ENCODE measurements at places on chromosomes 6 and 20.

GRCh38 chr6:116975600-116975999 is 98.6 kb downstream of the RFX6 start:
- DNase-seq, result no peak

DNA sequence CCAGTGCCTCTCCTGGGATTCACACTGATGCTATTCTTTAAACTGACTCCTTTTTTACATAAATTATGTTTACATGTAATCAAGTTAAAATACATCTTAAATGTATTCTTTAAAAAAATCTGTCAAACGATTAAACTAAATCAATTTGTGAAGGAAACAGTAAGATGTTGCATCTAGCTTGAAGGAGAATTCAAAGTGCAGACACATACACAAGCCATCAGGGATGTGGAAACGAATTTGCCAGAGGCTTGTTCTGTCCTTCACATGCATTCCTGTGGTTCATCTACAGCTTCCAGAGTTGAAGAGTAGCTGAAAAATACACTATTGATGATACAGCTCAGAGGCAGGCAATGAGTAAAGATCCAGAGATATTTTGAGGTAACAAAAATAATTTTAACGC is 7.3 kb upstream of the BPIFB3 start:
- no peak for DNase-seq

GRCh38 chr6:139449611-139450000 is 75.2 kb upstream of the CITED2 start:
- no peak for DNase-seq

DNA sequence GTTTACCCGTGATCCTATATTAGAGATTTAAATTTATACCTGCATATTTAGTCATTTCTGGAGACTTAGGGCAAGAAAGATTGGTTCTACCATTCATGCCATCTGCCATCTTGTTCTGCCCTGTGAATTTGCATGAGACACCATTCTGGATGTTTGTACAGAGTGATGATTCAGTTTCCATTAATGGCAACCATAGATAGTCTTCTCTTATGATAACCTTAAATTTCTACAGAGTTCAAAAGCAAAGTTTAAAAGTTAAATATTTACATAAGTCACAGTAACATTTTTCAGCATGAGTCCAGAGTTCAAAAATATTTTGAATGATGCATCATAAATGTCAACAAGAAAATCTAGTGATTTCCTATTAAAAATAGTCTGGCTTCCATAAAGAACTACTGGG is 23.2 kb downstream of the PLCB1 start:
- DNase-seq, result no peak

DNA sequence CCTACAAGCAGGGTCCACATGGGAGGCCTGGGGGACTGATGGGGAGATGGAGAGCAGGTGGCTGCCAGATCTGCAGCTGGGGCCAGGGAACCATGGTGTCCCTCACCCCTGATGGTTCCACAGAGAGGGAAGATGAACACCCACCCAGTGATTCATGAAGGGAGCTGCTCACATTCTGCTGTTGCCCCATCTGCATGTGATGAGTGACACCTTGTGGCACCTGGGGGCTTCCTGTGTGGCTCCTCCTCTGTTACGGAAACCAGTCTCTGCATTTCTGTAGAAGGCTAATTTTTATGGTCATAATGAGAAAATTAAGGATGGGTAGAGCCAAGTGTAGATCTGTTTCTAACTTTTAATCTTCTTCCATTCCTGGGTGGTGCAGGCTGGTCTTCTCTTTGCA is 217.1 kb downstream of the SMOC2 start:
- no peak for DNase-seq

DNA sequence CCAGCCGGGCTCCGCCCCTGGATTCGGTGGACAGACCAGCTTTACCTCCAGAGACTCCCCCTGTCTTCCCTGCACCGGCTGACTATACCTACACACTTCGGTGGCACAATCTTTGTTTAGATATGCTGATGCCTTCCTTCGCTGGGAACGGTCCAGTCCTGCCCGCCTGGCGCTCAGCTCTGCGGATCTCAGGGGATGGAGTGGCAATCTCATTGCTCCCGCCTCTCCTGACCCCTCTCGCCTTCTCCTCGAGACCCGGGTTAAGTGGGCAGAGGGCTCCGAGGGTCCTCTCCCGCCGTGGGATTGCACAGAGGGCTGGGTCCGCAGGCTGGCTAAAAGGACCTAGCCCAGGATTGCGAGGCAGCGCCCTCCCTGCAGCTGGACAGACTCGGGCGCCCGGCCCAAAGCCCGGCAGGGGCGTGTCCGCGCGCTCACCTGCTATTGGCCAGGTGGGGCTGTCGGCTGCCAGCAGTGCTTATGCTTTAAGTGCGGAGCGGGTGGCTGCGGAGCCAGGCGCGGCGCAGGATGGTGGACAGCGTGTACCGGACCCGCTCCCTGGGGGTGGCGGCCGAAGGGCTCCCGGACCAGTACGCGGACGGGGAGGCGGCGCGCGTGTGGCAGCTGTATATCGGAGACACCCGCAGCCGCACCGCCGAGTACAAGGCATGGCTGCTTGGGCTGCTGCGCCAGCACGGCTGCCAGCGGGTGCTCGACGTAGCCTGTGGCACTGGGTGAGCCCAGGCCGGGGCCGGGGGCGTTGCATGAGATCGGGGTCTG is at the start of gene GNMT:
TSS of gene GNMT (plus strand) at position 512 of the 777 bp plus-strand sequence. CDS start at position 526, 14 bp downstream.
- no peak for DNase-seq

DNA sequence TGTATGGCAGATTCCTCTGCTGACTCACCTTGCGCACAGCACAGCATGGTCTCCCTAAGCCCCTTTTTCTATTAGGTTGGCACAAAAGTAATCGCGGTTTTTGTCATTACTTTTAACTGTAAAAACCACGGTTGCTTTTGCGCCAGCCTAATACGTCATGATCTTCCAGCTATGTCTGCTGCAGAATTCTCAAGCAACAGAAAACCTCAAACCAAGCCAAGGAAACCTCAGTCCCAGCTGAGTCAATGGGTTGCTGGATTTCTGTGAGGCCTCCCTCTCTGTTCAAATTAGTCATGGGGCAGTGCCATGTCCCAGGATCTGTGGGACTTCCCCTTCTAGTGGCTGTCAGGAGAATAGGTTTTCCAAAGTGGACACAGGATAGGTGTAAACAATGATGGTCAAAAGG is 15.7 kb upstream of the ENPP1 start:
- no peak for DNase-seq

DNA sequence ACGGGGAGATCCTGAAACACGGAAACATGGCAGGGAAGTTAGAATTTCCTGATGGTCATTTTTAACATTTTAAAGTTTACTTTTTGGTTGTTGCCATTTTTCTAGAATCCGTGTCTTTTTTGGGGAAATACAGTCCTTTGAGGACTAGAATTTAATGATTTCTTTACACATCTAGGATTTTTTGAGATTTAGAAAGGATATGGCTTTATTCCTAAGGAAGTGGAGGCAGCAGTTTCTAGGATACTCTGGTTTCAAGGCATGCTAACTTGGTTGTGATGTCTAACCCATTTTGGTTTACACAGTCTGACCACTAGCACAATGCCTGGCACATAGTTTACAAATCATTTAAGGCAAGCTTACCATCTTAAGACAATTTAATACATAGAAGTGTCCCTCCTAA is 1.1 kb upstream of the ZBTB2 start:
- no peak for DNase-seq

- DNase-seq, result no peak
Measured at GRCh38 chr20:44069203-44070011, 117.6 kb downstream of the JPH2 start.

DNA sequence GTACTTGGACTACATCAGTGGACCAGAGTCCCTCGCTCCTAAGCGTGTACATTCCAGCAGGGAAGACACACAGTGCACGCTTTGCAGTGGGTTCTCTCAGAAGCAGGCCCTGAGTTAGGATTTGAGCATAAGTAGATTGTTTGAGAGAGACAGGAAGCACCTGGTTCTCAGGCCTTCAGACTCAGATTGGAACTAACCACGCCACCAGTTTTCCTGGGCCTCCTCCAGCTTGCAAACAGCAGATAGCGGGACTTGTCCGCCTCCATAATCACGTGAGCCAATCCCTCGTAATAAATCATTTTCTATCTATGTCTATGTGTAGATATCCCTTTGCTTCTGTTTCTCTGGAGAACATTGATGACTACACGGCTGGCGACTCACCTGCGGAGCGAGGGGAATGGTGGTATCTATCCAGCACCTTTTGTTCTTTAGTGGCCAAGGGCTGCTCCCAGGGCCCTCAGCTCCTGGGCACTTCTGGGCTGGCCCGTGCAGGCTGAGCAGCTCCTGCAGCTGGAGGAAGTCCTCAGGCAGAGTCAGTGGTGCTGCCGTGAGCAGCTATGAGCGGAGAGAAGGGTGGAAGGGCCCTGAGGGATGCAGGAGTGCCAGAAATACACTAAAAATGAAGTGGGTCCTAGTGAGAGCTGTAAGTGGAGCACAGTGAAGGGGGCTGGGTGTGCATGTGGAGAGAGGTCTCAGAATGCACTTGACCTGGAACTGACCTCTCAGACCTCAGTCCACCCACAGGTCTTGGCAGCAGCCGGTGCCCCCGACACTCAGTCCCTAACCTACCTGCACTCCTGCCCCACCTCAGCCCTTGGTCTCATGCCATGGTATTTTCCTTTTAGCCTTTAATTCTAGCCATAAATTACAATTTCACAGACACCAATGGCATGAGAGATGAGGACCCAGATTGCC is 76.9 kb downstream of the STK35 start:
- DNase-seq, result no peak

DNA sequence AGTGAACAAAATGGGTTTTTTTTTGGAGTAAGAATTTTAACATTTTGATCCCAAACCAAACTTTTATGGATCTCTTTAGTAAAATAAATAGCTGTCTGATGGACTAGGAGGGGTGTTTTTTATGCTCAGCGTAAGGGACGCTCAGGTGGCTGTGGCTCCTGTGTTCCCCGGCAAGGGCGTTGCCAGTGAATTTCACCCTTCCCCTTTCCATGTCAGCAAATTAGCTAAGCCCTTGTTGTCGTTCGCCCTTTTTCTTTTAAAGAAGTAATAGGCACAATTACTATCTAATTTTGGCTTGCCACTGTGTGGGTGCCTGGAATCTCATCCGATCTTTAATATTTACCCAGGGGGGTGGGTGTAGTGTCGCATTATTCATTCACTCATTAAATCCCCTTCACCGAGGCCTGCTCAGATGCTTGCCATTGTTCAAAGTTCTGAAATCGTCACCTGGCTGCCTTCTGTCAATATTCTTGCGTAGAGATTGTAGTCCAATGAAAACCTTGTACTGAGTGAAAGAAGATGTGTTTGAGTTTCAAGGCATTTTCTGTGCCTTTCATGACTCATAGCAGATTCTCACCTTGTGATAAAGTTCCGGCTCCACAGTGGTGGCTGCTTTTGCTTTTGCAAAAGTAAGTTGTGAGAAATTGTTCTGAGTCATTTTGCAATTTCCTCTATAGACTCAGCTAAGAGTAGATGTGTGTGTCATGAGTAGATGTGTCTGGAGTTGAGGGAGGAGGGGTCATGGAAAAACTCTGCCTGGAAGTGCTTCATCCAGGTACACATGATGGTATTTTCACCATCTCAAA is 40.0 kb upstream of the CLDN20 start:
- no peak for DNase-seq

DNA sequence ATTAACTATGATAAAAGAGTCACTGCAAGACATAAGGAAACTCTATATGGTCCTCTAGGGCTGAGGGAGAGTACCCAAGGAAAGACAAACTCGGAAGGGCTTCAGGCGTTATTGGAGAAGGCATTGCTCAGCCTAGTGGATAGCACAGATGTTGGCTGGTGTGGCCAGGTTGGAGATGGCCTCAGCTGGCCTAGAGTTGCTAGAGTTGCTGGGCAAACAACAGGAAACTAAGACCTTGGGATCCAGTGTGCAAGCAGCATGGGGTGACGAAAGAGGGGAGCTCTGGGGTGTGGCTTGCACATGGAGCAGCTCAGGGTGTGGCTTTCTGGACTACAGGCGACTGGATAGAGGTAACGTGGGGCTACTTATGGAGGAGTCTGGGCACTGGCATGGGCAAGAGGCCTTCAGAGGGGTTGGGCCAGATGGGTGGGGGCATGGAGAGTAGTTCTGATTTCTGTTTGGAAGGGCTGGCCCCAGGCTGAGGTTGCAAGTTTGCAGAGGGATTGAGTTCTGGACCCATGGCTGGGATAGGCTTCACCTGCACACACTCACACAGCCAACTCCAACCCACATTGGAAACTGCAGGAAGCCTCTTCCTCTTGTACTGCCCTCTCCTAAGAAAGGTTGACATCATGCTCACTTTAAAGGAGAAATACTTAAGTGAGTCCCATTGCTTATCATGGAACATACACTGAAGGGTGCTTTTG is 5.2 kb upstream of the BPIFB6 start:
- DNase-seq, result no peak

DNA sequence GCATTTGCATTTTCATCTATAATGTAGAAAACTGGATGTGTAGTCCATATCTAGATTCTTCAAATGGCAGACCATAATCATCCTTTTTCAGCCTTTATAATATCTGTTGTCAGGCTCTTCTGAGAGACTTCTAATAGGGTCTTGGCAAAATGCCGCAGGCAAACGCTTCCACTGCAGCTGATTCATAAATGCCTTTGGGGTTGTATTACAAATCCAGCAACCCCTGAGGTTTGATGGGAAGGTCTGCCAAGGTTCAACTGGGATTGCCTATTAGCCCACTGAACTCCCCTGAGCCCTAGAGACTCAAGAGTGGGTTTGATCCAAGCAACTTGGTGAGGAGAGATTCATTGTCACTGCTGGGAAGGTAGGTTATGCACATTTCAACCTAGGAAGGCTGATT is 365.2 kb upstream of the POU3F2 start:
- DNase-seq, result no peak

DNA sequence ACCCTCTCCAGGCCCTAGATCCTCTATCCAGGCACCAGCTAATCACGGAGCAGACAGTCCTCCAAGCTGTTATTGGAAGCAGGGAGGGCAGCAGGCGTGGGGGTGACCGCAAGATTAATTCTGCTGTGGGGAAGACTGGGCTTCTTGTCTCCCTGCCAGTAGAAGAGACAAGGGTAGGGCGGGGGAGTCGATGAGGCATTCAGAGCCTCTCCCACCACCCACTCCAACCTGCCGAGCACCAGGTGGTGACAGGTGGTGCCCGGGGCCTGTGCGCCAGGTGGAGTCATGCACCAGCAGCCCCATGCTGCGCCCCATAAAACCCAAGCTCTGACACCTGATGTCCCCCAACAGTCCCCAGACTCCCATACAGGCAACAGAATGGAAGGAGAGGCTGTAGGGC is 89.6 kb downstream of the CDH22 start:
- no peak for DNase-seq
